ENCODE measurements at places on chromosomes 4 and X.
A peak's percentile ranks its signal among the peaks of the same experiment; 100 is the strongest.

GRCh38 chr4:83093060-83093640 is 21.4 kb downstream of the PLAC8 start:
- DNase-seq, result no peak

- DNase-seq, result no peak
Measured at GRCh38 chr4:17930256-17930655, 91.3 kb downstream of the LCORL start.

DNA sequence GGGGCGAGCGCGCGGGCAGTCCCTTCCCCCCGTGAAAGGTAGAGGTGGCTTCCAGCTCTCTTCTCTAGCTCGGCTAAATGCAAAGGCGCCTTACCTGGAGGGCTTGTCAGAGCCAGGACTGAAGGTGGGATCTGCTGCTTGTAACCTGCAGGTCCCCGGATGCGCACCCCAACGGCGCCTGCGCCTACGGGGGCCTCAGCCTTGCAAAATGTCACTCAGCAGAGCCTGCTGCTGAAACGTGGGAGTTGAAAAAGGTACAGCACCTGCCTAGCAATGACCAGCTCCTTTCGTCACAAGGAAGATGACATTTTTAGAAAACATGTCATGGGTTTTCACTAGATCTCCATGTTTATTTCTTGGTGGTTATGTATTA is 583 bp downstream of the ABHD18 start:
- peak; percentile 4 for DNase-seq

DNA sequence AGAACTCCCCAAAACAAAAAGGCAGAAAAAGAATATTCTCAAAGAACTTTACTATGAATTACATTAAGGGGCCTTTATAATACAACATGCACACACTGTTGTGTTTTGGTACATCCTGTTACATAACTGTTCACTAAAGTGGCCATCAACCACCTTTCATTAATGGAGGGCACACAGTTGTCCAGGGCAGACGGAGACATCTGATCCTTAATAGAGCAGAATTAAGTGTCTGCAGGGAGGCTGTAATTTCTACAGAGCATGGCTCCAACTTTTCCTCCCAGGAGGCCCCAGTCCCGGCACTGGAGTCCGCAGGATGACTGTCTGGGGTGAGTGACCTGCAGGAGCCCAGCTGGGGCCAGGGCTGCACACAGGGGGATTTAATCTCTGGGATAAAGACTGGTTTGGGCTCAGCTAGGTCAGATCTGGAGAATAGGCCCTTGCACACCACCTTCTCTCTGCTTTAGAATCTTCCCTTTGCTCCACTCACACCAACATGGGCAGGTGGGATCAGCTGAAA is 233.4 kb downstream of the MAML3 start:
- no peak for DNase-seq

DNA sequence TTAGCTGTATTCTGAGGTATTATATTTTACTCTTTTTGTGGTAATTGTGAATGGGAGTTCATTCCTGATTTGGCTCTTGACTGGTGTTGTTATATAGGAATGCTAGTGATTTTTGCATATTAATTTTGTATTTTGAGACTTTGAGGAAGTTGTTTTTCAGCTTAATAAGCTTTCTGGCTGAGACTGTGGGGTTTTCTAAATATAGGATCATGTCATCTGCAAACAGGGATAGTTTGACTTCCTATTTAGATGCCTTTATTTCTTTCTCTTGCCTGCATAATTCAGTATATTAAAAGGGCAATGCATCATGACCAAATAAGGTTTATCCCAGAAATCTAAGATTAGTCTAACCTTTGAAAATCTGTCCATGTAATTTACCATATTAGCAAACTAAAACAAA is 44.7 kb upstream of the EPGN start:
- no peak for DNase-seq
